Keratinocyte (primary cell): ENCODE measurements at places on chromosomes 5 and 9. TPM values are rescaled to one million over a fixed set of nuclear protein-coding genes. Genes with fewer than 3 reads are reported as not detected.

The SCGB3A2 gene
- polyA plus RNA-seq = not detected in 3 replicates

The CARD6 gene
- polyA plus RNA-seq = 4.3 to 5.1 TPM (median 4.4 TPM) in 3 replicates

The FOXD4L3 gene
- not detected in 3 replicates for polyA plus RNA-seq

The SOWAHA gene
- polyA plus RNA-seq = not detected in 3 replicates

The DNAH5 gene
- 0.49 to 0.73 TPM (median 0.67 TPM) in 3 replicates for polyA plus RNA-seq

The PSMB7 gene
- polyA plus RNA-seq = 353 to 388 TPM (median 360 TPM) in 3 replicates

The CCIN gene
- polyA plus RNA-seq = 0.10 TPM in 1 of 3 replicates, not detected in the others

The GABRA1 gene
- polyA plus RNA-seq = not detected in 3 replicates

The RNF224 gene
- polyA plus RNA-seq = not detected in 3 replicates

GRCh38 chr5:113024076-113024697 is 47.6 kb downstream of the DCP2 start:
- no peak for DNase-seq
- no peak overlapping the region for H3K4me3 ChIP-seq
- peaks cover 23% of the 10 kb centered on the region for H3K36me3 ChIP-seq
- H3K4me1 ChIP-seq = peaks cover 37% of the 10 kb centered on the region
- no peaks in the 10 kb centered on the region for H3K27me3 ChIP-seq

DNA sequence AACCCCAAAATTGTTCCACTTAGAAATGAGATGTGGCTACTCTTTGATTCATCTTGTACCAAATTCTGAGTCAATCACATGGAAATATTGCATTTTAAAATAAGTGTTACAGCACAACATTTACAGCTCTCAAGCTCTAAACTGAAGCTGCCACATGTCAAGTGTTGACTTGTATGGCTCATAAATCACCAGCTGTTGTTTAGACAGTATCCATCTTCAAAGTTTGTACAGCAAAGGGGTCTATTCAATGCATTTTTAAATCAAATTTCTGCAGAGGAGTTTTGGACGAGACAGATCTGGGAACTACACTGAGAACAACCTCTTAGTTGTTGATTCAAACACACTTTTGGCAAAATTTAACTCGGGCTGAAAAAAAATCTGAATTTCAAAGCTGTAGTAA is 31.4 kb downstream of the CHSY3 start:
- DNase-seq = no peak
- no peak overlapping the region for H3K4me3 ChIP-seq

GRCh38 chr5:35117967-35118366 is 70.2 kb upstream of the AGXT2 start:
- no peaks in the 10 kb centered on the region for H3K27me3 ChIP-seq
- no peaks in the 10 kb centered on the region for H3K36me3 ChIP-seq
- H3K27ac ChIP-seq = no peak overlapping the region
- DNase-seq = no peak
- H3K4me3 ChIP-seq = no peak overlapping the region

GRCh38 chr5:1217596-1218206 is 7.5 kb upstream of the SLC6A18 start:
- no peaks in the 10 kb centered on the region for H3K27me3 ChIP-seq
- no peaks in the 10 kb centered on the region for H3K36me3 ChIP-seq
- no peak for DNase-seq
- no peaks in the 10 kb centered on the region for H3K4me1 ChIP-seq
- no peak overlapping the region for H3K27ac ChIP-seq
- no peak overlapping the region for H3K4me3 ChIP-seq

GRCh38 chr5:106451998-106452397 is 1218.7 kb downstream of the EFNA5 start:
- H3K27me3 ChIP-seq = no peaks in the 10 kb centered on the region
- DNase-seq = no peak
- H3K36me3 ChIP-seq = no peaks in the 10 kb centered on the region
- H3K4me1 ChIP-seq = peaks cover 14% of the 10 kb centered on the region

- H3K27ac ChIP-seq = no peak overlapping the region
- peaks cover 8% of the 10 kb centered on the region for H3K4me1 ChIP-seq
- H3K4me3 ChIP-seq = no peak overlapping the region
- DNase-seq = no peak
- no peaks in the 10 kb centered on the region for H3K27me3 ChIP-seq
These were observed 38.8 kb upstream of the SEMA6A start for GRCh38 chr5:116613445-116613844.

DNA sequence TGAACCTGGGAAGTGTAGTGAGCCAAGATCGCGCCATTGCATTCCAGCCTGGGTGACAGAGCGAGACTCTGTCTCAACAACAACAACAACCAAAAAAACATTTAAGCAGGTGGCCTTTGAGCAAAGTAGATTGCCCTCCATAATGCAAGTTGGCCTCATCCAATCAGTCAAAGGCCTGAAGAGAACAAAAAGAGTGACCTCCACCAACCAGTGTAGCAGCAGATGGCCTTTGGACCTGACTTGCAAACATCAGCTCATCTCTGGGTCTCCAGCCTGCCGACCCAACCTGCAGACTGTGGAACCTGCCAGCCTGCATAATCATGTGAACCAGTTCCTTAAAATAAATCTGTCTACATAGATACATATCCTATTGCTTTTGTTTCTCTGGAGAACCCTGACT is 7.5 kb downstream of the FRRS1L start:
- H3K36me3 ChIP-seq = no peaks in the 10 kb centered on the region
- H3K4me1 ChIP-seq = no peaks in the 10 kb centered on the region
- H3K27ac ChIP-seq = no peak overlapping the region
- no peak overlapping the region for H3K4me3 ChIP-seq

DNA sequence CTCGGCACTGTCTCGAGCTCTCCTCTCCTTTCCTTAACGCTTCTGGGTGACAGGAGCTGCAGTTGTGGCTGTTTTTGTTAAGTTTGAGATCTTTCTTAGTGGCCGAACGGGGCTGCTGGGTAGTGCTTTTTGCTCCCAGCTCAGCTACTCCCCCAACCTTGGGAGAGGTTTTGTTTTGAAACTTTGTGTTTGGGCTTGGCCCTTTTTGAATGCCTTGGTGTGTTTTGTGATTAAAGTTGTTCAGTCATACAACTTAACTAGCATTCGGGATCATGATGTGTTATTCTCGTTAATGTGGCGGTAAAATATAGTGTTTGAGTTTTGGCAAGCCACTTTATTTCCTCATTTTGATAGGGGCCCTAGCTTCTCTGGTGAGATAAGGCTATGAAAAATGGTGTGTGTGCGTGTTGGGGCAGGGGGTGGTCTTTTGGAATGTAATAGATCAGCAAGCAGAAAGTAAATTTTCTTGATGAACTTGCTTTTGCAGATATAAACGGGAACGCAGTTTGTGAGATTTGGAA is 1.1 kb downstream of the KDM3B start:
- H3K4me1 ChIP-seq = peaks cover 35% of the 10 kb centered on the region
- DNase-seq = no peak
- H3K4me3 ChIP-seq = peak overlapping the region; percentile 60
- H3K27ac ChIP-seq = peak overlapping the region; percentile 77

- H3K4me1 ChIP-seq = peaks cover 13% of the 10 kb centered on the region
- H3K27me3 ChIP-seq = no peaks in the 10 kb centered on the region
- H3K36me3 ChIP-seq = no peaks in the 10 kb centered on the region
- H3K4me3 ChIP-seq = no peak overlapping the region
- DNase-seq = no peak
- H3K27ac ChIP-seq = peak overlapping the region; percentile 15
These were observed 195.7 kb downstream of the CD180 start for GRCh38 chr5:67000794-67001475.

- H3K27ac ChIP-seq = no peak overlapping the region
- no peak for DNase-seq
- H3K27me3 ChIP-seq = no peaks in the 10 kb centered on the region
These were observed 197.9 kb upstream of the ADAMTS16 start for GRCh38 chr5:4941957-4942830.

- no peak overlapping the region for H3K27ac ChIP-seq
- H3K4me3 ChIP-seq = no peak overlapping the region
- H3K36me3 ChIP-seq = no peaks in the 10 kb centered on the region
- DNase-seq = no peak
- H3K27me3 ChIP-seq = peaks cover 3% of the 10 kb centered on the region
These were observed 82.3 kb downstream of the ANXA1 start for GRCh38 chr9:73234008-73234360.

DNA sequence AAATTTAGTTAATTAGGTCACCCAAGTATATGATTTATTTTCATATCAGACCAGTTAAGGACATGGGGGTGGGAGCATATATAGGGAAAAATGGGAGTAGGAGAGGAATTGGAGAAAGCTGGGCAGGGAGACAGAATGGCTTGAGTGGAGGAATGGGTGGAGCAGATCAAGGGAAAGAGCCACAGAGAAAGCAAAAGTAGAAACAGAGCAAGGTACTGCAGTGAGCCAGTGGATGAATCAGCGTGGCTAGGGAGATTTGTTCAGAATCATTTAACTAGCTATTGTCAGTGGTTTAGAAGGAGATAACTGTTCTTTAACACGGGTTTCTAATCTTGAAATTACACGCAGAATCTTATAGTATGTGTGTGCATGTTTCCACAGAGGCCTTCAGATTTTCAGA is 37.4 kb downstream of the SNX24 start:
- no peak for DNase-seq
- no peak overlapping the region for H3K4me3 ChIP-seq
- no peak overlapping the region for H3K27ac ChIP-seq

- no peaks in the 10 kb centered on the region for H3K27me3 ChIP-seq
- DNase-seq = no peak
- H3K4me3 ChIP-seq = no peak overlapping the region
- H3K4me1 ChIP-seq = no peaks in the 10 kb centered on the region
- no peak overlapping the region for H3K27ac ChIP-seq
- no peaks in the 10 kb centered on the region for H3K36me3 ChIP-seq
These were observed 138.0 kb downstream of the PIK3R1 start for GRCh38 chr5:68353605-68354004.

DNA sequence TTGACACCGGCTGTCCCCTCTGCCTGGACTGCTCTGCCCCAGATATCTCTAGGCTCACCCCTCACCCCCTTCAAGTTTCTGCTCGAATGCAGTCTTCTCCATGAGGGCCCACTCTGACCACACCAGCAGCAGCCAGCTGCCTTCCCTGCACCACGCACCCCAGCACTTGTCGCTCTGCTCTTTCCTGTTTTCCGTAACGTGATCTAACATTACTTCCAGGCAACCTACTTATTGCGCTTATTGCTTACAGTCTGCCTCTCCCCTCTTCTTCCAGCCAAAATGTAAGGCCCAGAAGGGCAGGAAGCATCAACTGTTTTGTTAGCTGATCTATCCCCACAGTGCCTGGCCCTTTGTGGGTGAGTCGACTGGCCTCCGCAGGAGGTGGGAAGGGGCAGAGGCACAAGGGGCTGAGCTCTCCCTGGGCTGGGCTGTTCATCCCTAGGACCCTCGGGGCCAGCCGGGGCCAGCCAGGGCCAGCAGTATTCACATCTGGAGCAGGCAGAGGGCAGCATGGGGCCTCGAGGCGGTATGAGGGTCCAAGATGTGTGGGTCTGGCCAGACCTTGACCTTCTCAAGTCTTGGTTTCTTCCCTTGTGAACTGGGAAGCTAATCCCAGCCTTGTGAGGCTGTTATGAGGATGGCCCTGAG is 11.6 kb upstream of the DBN1 start:
- H3K4me3 ChIP-seq = no peak overlapping the region
- peaks cover 41% of the 10 kb centered on the region for H3K36me3 ChIP-seq
- H3K27me3 ChIP-seq = no peaks in the 10 kb centered on the region
- DNase-seq = no peak

- H3K4me3 ChIP-seq = no peak overlapping the region
- DNase-seq = no peak
- no peaks in the 10 kb centered on the region for H3K27me3 ChIP-seq
- no peak overlapping the region for H3K27ac ChIP-seq
- H3K36me3 ChIP-seq = no peaks in the 10 kb centered on the region
These were observed 54.5 kb upstream of the TAF11L2 start for GRCh38 chr5:17443333-17444130.

DNA sequence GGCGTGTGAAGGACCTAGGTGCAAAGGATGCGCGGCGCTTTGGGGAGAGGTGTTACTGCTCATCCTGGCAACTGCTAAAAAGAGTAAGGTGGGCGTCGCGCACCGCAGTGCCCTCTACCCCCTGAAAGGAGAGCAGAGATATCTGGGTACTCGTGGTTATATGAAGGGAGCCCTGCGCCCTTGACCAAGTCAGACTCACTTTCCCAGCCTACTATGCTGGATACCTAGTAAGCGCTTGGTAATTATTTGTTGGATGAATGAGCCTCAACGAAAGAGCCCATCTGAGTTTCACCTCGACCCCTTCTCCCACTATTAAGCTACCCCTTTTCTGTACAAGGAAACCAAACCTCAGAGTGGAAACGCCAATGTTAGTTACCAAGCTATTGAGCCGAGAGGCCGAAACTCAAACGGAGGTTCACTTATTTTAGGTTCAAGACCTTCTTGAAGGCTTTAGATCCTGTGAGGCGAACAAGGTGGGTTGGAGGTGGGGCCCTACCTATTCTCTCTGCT is 8.0 kb downstream of the LHX6 start:
- H3K36me3 ChIP-seq = no peaks in the 10 kb centered on the region
- peaks cover 100% of the 10 kb centered on the region for H3K27me3 ChIP-seq
- no peak for DNase-seq

GRCh38 chr9:132589148-132590036 is 7.0 kb downstream of the BARHL1 start:
- no peak for DNase-seq
- H3K27ac ChIP-seq = no peak overlapping the region
- peaks cover 2% of the 10 kb centered on the region for H3K4me1 ChIP-seq

DNA sequence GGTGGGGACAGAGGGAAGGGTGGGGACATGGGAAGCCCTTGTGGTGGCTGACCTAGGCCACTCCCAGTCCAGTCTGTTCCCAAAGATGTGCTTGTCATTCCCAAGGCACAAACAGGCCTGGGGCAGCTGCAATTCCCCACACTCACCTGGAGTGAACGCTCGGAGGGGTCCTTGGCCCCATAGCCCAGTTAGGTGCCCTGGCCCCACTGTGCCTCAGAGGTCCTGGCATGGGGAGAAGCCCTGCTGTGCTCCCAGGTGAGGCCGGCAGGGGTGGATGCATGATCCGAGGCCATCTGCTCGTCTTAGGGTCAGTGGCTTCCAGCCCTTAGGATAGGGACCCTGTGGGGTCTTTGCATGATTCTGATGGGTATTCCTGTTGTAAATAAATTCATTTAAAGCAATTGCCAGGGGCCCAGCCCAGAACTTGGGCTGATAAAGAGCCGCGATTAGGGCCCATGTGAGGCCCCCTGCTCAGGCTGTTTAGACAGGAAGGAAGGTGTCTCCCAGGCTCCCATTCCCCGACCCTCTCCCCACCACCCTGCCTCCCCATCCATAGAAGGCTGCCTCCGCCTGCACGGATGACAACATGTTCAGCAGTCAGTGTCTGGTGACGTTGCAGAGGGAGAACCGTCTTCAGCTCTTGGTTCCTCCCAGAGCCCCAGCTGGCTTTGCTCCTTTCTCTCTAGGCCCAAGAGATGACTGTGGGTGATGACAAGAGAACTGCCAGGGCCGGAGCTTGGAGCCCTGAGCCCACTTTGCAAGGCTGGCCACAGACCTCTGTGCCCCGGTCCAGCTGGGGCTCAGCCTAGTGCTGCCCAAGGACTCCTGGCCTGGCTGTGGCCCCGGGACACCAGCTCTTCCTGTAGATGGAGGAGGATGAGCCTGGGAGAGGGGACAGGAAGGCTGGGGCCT is 28.4 kb upstream of the IRX4 start:
- no peak overlapping the region for H3K27ac ChIP-seq
- H3K27me3 ChIP-seq = no peaks in the 10 kb centered on the region
